ENCODE measurements at places on chromosomes 4 and X.

DNA sequence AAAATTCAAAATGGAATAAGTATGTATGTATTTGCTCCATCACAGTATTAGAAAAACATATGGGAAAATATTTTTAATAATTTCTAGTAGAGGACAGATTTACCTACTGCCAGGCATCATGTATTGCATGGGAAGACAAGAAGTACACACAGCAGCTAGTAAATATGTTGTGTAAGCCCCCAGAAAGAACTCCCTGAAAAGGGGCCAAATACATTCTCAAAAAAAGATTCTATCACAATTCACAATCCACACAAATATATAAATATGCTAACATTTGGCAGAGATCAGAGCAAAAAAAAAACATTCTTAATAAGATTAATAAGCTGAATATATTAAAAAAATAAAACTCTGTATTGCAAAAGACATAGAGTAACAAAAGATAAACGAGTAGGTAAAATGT is 28.0 kb downstream of the SLC10A6 start:
- no peak for DNase-seq

GRCh38 chr4:76208005-76208765 is 5.4 kb downstream of the SCARB2 start:
- no peak for DNase-seq

DNA sequence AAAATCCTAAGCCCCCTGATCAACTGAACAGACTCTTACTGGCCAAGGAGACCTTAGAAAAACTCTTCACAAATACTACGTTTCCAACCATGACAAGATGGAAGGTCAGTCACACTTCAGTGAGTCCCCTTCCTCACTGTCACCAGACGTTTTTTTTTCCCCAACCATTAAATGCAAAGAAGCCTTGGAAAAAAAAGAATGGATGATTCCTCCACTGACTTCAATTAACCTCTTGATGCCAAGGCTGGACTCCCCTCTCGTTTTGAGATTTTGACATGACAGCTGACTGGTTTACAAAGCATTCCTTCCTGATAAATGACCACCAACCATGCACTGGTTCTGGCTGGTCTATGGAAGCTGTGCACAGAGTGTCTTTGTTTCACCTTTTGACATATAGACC is 73.2 kb downstream of the SLC34A2 start:
- DNase-seq = peak; percentile 21

DNA sequence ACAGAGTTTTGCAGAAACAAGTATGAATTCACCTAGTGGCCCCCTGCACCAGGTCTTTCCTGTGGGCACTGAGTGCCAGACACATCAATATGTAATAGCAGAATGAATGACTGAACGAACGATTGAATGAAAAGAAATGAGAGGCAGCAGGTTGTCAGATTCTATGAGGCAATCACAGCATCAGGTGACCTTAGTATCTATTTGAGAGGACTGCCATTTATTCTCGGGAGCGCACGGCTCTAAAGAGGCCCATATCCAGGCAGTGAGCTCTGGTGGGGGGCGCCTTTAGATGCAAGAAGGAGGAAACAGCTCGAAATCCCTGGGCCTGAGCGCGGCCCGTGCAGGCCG is 528 bp upstream of the SLC25A4 start:
- DNase-seq = no peak

DNA sequence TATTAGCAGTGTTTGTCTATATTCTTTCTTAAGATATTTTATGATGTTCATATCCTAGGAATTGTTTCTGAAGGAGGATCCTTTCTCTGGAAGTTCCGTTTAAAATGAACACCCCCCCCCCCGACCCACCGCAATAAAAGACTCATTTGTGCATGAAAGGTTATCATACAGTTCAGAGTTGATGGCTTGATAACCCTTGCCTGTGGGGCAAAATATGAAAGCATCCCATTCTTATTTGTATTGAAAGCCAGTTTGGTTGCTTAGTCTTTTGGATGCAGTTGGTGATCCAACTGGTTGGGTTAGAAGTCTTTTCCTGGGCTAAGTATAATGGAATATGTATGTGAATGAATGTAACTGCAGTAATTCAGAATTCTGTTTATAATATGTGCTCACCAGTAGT is 8.3 kb downstream of the INTS6L start:
- no peak for DNase-seq
